ENCODE measurements at places on chromosomes 4 and X.

DNA sequence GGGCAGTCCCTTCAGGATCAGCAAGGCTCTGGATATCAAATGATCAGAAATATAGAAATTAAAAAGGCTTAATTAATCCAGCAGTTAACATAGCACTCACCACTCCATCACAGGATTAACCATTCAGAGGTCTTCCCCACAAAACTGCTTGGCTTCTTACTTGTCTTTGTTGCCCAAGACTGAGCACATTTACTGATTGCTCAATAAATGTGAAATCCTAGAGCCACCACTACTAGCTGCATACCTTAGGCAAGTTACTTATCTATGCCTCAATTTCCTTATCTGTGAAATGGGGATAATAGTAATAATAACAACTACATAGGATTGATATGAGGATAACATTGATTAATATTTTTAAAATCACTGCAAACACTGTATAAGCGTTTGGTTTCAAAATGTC lies 124.2 kb downstream of the ARHGAP6 start:
- no peak for DNase-seq

- no peak for DNase-seq
These were observed 3.4 kb downstream of the GALNT7 start for GRCh38 chr4:173171987-173172386.

DNA sequence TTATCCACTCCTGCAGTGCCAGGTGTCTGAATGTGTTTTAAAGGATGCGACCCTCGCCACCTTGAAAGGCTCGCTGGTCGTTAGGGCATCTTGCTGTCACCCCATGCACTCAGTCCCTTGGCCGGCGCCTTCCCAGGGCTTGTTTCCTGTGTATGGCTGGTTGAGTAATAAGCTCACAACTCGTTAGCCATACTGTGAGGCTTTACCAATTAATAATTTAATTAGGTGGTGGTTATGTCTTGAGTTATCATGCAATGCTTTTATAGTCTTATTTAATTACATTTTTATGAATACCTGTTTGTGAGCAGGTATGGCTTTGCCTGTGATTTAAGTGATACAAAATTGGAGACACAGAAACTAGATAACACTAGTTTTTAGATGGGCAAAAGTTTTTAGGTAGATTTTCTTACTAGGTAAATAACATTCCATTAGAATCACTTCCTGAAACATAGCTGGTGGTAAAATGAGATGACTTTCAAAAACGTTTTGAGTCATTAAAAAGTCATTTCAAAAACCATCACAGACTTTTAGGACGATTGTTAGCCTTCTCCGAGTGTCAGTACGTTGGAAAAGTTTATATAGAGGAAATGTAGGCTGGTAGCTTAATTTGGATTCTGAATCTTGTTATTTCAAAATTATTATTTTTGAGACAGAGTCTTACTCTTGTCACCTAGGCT lies 18.2 kb downstream of the PTTG2 start:
- no peak for DNase-seq

DNA sequence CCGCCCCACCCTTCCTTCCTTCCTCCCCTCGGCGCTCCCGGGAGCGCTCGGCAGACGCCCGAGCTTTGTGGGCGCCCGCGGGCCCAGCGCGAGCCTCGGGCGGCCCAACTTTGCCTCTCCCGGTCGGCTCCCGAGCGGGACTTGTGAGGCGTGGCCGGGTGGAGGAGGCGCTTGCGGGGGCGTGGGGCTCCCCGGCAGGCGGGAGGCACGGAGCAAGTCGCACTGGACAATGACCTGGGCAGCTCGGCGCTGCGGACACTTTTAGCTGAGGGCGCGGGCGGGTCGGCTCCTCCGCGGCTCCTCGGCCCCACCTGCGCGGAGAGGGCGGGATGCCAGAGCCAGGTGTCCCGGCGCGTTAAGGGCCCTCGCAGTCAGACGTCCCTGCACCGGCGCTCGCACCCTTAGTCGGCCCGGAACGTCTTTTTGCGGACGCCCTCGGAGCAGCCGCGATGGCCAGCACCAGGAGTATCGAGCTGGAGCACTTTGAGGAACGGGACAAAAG lies 385 bp downstream of the DCLK2 start:
- no peak for DNase-seq

DNA sequence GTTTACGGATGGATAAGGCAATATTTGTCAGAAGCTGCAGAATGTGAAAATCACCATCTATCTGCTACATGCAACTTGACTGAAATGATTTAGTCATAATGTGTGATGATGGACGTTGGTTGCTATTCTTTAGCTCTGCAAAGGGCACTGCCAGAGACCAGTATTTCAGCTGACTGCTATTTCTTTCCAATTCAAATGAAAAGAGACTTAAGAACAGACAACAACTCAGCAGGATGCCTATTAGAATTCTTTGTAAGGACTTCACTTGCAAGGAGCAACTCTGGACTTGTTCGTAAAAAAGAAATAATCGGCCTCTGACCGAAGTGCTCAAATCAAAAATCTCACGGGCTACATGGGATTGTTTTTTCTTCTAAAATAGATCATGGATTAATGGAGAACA lies 262.7 kb downstream of the DHX15 start:
- DNase-seq: no peak

DNA sequence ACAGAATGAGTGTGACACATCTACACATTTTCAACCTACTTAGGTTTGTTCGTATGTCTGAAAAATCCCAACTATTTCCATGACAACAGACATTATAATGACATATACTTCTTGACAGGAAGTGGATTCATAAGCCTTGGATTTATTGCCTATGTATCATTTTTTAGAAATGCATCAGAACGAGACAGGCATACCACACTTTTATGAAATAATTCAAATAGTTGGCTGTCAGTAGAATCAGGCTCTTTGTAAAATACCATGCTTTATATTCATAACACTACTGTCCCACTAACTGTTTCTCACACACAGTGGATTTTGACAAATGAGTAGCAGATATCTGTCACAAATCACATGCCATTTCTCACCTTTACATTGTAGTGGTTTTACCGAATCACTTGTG lies 173.2 kb downstream of the BEND2 start:
- DNase-seq: no peak

- DNase-seq: no peak
These were observed 97.6 kb downstream of the CPE start for GRCh38 chr4:165476214-165477098.

DNA sequence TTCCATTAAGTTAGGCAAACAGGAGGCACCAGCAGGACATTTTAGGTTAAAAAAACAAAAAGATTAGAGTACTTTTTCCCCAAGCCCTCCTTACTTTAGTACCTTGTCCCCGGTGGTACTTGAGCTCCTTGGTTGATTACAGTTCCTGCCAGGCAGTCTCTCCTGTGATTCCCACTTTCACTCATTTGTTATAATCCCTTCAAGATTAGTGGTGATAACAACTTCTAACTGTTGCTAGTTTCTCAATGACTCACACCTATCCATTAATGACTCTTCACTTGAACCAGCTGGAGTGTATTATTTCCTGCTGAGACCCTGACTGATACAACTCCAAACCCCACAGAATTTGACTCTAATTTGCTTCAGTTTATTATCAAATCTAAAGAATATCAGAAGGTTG lies 765.0 kb upstream of the DIAPH2 start:
- DNase-seq: no peak

DNA sequence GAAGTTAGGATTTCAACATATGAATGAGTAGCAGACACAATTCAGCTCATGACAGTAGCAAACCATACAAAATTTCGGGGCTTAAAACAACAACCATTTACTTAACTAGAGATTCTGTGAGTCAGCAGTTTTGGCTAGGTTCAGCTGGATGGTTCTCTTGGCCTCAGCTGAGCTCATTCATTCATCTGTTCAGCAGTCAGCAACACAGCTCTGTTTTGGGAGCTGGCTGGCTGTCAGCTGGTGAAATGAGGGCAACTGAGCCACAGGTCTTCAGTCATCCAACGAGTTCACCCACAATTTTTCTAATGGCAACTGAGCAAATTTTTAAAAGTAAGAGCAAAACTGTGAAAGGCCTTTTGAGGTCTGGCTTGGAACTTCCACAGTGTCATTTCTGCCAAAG lies 2005.1 kb upstream of the AGA start:
- no peak for DNase-seq

DNA sequence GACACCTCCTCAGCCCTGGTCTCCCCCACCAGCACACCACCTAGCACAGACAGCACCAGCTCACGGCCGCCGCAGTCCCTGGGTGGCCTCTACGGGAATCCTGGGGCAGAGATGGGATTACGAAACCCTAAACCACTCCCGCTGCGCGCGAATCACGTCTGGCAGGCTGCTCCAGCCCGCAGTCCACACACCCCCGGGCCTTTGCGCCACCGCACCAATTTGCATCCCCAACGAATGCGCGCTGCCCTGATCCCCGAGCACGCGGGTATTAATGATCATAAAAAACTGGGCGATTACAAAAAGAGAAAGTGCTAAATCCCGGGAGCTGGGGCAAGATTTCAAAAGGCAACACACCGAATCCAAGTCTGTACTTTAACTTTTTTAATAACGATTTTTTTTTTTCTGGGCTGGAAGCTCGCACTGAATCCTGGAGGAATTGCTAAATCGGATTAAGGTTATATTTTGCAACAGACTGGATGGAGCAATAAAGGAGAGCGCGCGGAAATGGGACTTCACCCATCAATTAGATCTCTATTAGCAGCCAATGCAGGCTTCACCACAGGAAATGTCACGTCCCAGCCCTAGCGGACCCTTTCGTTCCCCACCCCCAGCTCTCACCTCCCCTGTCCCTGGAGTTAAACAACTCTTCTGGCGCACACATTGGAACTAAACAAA lies 69.8 kb upstream of the TMEM33 start:
- no peak for DNase-seq

- DNase-seq: no peak
These were observed 210.9 kb downstream of the SLIT2 start for GRCh38 chr4:20462426-20463175.

GRCh38 chr4:37392521-37393255 lies 148.1 kb downstream of the NWD2 start:
- DNase-seq: peak; percentile 74

All from posterior cingulate gyrus (tissue), 11 donors.